ENCODE measurements at places on chromosomes 6 and 20.
A peak's percentile ranks its signal among the peaks of the same experiment; 100 is the strongest.

- DNase-seq: no peak
These were observed 69.9 kb upstream of the STMND1 start for GRCh38 chr6:17031961-17032360.

GRCh38 chr6:130417951-130418350, 52.1 kb downstream of the TMEM200A start:
- peak; percentile 39 for DNase-seq

- peak; percentile 12 for DNase-seq
These were observed 110.6 kb downstream of the SYNDIG1 start for GRCh38 chr20:24580006-24580405.

DNA sequence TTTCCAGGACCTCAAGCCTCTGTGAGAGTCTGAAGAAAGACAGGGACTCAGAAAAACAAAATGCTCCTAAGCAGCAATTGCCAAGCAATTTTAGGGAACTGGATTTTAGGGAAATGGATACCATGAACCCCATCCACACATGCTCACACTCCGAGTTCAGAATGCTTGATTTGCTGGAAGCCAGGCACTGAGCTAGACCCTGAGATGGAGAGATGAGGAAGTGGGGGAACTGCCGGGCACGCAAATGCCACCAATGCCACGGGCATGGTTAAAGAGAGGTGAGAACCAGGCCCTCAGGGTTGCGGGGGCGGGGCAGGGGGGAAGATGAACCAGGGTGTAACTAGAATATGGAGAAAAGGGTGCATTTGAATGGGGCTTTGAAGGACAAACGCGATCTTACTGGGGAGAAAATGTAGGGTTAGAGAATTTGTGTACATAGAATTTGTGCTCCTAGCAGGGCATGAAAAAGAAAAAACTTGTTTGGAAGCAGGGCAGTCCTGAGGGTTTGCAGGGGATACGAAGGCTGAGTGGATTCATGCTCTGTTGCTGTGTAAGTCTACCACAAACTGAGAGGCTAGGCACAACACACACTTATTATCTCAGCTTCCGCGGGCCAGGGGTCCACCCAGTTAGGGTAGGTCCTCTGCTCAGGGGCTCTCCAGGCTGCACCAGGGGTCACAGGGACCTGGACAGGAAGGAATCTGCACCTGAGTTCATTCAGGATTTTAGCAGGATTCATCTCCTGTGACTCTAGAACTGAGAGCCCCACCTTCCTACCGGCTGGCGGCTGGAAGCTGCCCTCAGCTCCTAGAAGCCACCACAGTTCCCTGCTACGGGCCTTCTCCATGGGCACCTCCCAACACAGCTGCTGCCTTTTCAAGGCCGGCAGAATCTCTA, 108.0 kb downstream of the SNX5 start:
- no peak for DNase-seq

DNA sequence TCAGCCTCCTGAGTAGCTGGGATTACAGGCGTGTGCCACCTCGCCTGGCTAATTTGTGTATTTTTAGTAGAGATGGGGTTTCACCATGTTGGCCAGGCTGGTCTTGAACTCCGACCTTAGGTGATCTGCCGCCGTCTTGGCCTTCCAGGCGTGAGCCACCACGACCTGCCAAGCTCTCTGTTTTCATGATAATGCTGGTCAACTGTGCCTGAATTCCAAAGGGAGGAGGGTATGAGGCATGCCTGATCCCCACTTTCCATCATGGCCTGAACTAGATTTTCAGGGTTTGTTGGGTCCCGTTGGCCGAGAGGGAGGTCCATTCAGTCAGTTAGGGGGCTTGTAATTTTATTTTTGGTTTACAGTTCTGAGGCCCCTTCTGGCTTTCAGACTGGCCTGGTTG, 28.0 kb upstream of the ANGPT4 start:
- no peak for DNase-seq

DNA sequence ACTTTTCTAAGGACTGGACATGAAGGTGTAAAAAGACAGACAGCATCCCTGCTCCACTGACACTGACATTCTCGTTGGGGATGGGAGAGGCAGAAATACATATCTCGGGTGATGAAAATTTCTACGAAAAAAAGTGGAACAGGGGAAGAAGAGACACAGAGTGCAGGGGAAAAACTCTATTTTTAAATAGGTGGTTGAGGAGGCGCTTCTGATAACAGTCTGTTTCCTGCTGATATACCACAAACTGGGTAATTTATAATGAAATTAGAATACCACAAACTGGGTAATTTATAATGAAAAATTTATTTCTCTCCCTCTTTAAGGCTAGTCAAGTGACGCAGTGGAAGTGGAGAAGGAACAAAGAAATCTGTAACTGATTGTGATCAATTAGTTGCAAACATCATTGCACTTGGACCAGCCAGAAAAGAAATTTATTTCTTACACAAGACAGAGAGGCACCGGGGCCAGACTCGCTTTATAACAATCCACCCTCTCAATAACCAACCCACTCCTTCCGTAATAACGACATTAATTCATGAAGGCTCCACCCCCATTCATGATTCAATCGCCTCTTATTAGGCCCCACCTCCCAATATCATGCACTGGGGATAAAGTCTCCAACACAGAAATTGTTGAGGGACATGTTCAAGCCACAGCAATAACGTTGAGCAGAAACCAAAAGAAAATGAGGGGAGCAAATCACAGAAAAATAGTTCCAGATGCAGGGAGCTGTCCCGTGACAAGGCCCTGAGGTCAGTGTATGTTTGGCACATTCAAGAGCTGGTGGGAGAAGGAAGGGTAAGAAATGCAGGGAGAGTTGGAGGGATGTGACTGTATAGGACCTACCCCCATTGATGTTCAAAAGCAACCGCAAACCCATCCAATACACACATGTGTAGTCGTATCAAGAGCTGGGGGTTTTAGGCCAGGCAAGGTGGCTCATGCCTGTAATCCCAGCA, 6.6 kb upstream of the SRSF6 start:
- no peak for DNase-seq

- no peak for DNase-seq
These were observed 86.0 kb downstream of the AFG1L start for GRCh38 chr6:108380876-108381275.

DNA sequence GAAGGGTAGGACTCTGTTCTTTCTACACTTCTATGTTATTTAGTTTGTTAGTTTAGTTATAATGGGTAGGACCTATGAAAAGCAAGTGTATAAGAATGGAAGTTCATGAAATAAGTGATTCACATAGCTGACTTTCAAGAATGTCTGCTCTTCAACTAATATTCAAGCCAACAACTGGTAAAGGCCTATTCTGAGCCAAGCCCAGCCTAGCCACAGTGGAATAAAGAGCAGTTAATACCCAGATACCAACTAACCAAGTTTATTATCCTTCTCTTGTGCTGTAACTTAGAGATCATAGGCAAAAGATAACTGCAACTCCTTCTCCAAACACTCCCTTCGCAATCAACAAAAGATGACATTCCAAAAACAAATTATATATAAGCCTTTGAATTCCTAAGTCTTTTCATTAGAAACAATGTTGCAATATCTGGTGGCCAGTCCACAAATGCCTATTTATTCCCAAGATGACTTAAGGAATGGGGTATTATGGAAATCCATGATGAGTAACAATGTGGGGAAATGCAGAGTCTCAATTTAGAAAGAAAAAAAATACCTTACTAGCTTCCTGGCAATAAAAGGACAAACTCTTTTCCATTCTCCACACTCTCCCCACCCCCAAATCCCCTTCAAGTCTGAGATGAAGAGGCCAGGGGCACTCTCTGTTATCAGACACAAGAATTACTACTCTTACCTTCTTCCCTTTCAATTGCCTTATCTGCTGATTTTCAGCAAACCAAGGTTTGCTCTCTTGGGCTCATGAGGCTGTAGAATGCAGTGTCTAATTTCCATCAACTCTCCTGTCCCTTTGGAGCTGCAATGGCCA, 27.4 kb downstream of the BTBD9 start:
- DNase-seq: peak; percentile 75

GRCh38 chr20:32516583-32517517, 68.3 kb downstream of the NOL4L start:
- DNase-seq: no peak

DNA sequence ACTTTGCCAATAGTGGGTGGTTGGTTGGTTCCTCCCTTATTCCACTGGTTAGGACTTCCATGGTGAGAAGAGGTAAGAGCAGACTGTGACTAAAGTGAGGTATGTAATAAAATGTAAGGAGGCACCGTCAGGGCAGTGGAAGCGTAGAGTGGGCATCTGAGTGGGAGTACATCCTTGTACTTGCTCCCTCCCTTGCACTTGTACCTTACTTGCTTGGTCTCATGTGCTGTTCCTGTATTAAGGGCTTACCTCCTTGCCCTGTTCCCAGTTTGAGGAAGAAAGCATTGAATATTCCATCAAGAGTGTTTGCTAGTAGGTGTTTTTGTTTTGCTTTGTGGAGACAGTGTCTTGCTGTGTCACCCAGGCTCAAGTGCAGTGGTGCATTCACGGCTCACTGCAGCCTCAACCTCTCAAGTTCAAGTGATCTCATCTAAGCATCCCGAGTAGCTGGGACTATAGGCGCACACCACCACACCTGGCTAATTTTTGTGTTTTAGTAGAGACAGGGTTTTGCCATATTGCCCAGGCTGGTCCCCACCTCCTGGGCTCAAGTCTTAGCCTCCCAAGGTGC, 25.5 kb downstream of the AMD1 start:
- no peak for DNase-seq

GRCh38 chr6:29749308-29749662, 26.1 kb downstream of the HLA-F start:
- no peak for DNase-seq

DNA sequence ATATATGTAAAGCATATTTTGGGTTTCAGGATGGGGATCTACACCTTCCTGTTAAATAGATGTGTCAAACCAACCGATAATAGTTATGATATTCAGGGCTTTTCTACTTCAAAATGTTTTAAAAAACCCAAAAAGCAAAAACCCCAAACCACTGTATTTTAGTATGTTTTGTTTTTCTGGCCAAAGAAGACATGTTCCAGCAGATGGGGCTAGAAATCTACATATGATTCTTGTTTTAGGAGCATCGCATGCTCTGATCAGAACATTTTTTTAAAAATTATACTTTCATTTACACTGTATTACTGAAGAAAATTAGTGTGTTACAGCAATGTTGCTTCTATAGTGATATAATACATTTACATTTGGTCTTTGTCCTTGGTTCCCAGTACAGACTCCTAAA, 11.0 kb downstream of the RMND1 start:
- DNase-seq: peak; percentile 26
